ENCODE measurements at places on chromosomes 16 and 17.
A peak's percentile ranks its signal among the peaks of the same experiment; 100 is the strongest.

DNA sequence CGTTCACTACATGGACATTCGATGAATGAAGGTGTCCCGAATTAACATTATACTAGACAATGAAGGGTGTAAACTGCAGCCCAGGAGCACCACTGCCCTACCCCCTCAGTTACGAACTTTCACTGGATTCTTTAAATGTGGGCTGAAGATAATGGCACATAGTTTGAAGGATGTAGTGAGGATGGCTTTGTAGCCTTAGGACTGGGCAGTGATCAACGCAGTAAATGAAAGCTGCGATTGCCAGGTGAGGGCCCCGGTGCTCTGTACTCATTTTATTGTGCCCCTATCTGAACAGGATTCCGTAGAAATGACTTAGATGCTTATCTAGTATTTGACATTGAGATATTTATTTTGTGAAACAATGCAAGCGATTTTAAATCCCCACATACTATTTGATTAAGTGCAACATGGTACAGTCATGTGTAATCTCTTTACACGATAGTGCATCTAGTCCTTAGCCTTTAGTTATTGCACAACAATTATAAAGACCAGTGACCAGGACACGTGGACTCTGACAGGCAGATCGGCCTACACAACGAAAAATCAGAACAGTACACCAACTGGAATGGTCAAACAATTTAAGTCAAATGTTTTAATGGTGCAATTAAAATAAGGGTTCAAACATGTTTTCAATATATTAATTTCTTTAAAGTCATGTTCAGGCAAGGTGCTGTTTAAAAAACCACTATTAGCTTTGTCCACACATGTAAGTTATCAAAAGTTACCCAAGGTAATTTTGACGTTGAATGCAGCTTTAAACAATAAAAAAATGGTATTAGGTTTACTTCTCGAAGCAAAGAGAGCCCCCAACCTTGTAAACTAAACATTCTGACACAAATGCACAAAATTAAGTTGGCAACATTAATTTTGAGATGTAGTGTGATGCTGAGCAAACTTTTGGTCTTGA lies 17.4 kb upstream of the ERN1 start:
- DNase-seq: peak; percentile 17

- DNase-seq: no peak
Observed at GRCh38 chr17:61400066-61400716, 548 bp downstream of the TBX2 start.

GRCh38 chr17:13031718-13032350 lies 14.0 kb upstream of the ELAC2 start:
- DNase-seq: peak; percentile 51

DNA sequence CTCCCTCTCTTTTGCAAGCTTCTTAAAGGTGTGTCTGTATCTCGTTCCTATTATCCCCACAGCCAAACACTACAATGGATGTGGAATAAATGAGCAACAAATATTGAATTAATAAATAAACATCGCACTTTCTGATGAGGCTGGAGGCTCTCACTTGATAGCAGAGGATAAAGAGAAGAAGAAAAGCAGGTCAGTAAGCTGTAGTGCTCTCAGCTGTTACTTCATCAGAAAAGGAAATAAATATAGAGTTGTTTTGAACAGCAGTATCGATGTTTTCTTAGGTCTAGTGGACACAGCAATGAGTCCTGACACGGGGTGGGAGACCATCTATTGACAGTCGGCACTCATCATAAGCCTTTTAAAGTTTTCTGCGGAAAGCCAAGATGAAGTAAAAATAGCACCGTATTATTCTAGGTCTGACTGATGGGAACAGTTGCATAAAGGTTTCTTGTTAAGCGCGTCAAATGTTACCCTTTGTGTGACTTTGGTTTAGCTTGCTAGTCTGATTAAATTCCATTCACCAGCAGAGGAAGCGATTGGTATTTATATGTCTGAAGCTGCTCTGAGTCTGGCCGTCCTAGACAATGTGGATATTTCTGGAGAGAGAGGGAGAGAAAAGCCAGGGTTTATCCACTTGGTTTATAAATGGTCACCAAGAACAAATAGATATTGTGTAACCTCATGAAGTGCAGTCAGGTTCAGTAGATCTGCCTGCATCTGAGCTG lies 646.1 kb downstream of the CDH11 start:
- DNase-seq: no peak

GRCh38 chr16:28475221-28475620 lies 3.1 kb upstream of the NPIPB7 start:
- no peak for DNase-seq

GRCh38 chr16:14186007-14186794 lies 115.1 kb downstream of the MRTFB start:
- DNase-seq: peak; percentile 59

- no peak for DNase-seq
Observed at GRCh38 chr17:15885770-15886169, 59.2 kb upstream of the ADORA2B start.

GRCh38 chr17:76492989-76493501 lies 8.2 kb downstream of the RHBDF2 start:
- DNase-seq: peak; percentile 87

DNA sequence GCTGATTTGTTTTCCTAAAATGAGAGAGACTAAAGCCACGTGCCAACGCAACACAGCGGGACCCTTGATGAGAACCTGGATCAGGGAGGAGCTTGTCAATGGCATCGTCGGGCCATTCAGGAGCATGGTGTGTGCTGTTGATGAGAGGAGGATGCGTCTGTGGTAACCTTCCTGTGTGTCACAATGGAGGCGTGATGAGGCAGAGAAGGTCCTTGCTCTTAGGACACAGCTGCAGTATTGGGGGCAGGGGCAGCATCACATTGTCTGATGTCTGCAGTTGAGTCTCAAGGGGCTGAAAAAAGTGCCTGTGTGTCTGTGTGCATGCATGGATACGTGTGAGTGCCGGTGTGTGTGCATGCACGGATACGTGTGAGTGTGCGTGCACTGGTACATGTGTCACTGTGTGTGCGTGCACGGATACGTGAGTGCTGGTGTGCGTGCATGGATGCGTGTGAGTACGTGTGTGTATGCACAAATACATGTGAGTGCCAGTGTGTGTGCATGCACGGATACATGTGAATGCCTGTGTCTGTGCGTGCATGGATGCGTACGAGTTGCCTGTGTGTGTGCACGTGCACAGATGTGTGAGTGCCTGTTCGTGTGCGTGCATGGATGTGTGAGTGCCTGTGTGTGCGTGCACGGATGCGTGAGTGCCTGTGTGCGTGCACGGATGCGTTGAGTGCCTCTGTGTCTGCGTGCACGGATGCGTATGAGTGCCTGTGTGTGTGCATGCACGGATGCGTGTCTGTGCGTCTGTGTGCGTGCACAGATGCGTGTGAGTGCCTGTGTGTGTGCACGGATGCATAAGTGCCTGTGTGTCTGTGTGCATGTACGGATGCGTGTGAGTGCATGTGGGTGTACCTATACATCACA lies 39.3 kb downstream of the BAIAP2 start:
- no peak for DNase-seq

DNA sequence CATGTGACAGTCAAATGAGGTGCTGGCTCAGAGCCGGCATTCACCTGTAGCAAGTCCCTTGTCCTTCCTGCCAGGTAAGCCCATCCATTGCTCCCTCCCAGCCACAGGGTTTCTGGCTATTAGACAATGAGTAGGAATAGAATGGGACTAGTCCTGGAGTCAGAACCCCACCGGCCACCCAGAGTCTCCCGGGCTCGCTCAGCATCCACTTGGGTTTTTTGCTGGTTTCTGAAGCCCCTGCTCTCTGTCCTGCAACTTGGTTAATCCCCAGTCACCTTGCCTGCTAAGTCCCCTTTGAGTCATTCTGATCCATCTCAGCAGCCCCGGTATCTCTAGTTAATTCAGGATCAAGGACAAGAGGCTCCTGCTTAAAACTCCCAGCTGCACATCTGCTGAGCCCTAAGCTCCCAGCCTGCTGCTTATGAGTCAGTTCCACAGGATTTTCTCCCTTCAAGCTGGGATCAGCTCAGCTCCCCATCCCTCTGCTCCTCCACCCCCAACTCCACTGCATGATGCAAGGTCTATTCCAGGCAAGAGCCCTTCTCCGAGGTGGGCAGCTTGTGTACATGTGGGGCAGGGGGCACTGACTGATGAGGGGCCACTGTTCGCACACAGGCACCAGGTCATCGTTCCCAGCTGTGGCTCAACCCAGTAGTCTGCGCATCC lies 19.9 kb upstream of the MRPS23 start:
- DNase-seq: peak; percentile 63

GRCh38 chr16:72203401-72203800 lies 31.4 kb upstream of the PMFBP1 start:
- peak; percentile 53 for DNase-seq

DNA sequence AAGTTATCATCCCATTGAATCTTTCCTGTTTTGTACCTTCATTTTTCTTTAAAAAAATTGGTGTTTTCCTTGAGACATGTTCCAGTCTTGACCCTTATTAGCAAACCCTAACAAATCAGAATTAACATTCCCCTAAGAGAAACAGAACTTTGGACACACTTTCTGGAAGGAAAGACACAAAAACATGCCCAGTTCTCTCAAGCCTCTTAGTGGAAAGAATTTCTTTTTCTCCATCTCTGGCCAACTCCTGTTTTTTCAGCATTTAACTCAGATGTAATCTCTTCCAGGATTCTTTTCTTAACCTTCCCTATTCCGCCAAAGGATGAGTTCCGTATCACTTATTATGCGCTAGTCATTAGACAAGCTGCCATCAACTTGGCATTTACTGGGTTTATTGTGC lies 23.9 kb upstream of the CDH8 start:
- DNase-seq: no peak

DNA sequence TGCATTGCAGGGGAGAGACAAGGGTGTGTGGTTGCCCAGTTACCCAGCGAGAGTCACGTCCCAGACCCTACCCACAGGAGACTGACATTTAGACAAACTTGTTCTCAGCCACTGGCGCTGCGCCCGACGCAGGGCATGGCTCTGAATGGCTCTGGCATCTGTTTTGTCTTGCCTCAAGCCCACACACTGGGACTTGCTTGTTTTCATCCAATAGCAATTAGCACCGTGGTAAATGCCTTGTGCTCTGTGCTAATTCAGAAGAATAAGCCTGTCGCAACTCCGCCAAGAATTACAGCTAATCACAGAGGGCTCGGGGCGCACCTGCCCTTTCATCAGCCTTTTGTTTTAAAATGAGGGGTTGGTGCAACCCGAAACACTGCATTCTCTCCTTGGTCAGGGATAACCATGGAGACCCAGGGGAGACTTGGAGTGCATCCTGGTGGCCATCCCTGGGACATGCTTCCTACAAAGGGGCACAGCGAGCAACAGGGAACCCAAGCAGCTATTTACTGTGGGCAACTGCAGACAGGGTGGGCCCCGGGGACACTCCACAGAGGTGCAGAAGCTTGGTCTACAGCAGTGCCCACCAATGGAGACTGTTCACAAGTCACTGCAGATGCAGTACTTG lies 220.6 kb upstream of the ZFHX3 start:
- DNase-seq: no peak

GRCh38 chr16:74257061-74257460 lies 39.6 kb upstream of the PSMD7 start:
- no peak for DNase-seq

- DNase-seq: peak; percentile 90
Observed at GRCh38 chr17:34361478-34362061, 1.5 kb downstream of the CCL1 start.

DNA sequence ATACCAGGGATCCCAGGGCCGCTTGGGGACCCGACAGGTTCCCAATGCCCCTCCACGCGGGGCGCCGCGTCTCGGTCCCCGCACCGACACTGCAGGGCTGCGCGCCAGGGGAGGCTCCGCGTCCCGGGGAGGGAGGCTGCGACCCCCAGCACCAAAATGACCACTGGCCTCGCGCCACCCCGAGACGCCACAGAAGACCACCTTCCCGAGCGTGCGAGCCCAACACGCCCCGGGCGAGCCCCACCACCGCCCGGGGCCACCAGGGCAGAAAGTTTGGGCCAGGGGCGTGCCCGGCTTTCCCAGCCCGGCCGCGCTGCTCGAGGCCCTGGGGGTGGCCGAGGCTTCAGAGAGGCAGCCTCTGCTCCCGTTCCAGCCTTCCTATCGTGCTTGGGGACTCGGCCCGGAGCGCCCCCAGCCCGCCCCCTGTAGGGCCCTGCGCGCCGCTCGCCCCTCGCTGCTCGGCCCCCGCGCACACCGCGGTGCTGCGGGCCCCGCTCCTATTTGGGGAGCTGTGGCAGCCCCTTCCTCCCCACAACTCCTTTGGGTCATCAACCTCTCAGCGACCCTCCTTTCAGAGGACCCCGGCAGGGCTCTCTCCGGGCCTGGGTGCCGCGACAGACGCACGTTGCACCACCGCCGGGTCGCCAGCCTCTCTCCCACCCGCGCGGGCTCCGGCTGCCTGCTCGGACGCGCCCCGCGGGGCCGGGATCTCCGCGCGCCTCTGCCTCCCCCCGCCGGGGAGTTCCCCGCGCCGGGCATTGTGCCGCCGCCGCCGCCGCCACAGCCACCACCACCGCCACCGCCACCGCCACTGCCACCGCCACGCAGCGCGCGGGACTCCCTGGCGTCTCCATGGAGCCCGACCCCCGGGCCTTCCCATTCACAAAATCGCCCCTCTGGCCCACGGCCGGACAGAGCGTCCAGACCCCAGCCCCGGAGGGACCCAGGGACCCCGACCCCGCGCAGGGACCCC lies 892 bp downstream of the RBFOX3 start:
- no peak for DNase-seq

- no peak for DNase-seq
Observed at GRCh38 chr17:50469208-50469605, 527 bp upstream of the CHAD start.

DNA sequence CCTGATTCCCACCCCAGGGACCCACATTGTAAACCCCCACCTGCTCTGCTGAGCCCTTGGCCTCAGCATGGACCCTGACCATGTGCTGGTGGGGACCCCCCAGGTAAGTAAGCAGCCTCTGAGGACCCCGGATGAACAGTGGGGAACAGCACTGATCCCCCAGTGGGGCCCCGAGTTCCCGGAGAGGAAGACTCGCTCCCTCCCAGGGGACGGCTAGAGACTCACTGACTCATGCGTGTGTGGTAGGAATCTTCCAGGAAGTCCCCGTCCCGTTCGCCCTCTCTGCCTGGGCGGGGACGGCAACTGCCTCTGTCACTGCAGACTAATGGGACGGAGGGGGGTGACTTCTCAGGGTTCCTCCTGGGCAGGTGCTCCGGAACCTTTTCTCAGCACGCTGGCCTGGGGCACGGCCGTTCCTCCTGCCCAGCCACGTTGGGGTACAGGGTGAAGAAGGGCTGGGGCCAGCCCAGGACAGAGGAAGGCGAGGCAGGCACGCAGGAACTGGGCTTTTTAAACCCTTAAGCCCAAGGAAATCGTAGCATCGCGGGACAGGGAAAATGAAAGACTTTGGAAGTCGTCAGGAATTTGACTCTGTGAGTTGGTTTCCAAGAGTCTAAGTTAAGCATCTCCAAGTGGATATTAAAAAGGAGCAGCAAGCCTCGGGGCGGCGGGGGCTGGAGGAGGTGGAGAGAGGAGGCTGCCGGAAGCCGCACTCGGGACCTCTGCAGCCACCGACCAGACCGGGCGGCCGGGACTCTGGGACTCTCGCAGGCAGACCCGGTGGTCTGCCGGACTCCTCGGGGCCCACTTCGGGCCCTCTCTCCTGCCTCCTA lies 178.7 kb downstream of the SEC14L1 start:
- peak; percentile 89 for DNase-seq
